ENCODE measurements at places on chromosomes 12 and 14.

DNA sequence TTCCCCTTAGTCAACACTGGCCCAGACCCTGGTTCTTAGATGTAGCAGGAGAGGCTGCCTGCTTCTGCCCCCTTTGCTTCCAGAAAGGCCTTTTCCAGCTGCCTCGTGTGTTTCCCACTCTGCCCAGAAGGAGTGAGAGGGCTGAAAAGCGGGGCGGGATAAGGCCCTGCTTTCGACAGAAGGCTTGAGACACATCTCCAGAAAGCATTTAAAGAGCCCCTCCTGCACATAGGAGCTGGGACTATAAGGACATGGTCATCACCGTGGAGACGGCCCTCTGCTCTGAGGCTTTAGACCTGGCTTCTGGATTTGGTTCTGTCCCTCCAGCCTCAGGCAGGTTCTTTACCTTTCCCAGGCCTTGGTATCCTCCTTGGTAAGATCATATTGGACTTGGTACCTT, 11.9 kb downstream of the CALM1 start:
- no peak for DNase-seq

GRCh38 chr12:100897240-100897639, 102.7 kb downstream of the ANO4 start:
- no peak for DNase-seq

- no peak for DNase-seq
Measured at GRCh38 chr12:5433845-5434646, 2.1 kb downstream of the NTF3 start.

DNA sequence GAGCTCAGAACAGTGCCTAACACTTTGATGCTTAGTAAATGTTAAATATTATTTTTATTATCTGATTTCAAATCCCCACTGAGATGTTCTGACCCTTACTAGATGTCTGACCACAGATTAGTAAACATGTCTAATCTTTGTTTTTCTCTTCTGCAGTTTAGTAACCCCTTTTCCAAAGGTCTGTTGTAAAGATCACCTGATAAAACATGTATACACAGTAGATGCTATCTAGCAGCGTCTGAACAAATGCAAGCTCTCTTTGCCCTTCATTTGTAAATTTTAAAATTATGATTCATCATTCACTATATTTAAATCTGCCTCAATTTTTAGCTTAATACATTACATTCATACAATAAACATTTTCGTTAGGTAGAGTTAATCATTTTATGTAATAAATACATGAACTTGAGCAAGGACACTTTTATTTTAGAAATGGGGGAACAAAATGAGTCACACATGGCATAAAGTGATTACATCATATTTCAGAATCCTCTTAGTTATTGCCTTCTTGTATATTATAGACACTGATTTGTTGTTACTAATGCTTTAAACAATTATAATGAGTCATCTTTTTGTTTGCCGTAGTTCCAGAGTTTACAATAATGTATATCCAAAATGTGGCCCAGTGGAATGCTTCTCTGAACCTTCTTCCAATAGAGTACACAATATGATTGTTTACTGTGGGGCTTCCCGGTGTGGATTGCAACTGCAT, 1.7 kb upstream of the OR4K5 start:
- DNase-seq: no peak

GRCh38 chr14:103984196-103984595, 41.9 kb upstream of the RD3L start:
- DNase-seq: no peak

DNA sequence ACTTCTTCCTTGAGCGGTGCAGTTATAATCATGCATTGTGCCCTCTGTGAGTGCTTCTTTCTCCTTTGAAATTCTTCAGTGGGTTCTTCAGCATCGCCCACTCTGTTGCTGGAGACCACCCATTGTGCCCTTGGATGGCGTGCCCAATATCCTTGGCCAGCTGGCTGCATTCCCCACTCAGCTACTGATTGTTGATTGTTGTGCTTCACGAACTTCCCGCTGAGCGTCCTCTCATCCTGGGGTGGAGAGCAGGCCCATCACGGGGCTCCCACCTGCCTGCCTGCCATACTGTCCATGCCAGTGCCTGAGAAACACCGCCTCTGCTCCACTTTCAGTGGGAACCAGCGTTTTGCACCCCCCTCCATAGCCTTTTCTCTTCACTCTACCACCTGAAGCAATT, 8.6 kb upstream of the SSTR1 start:
- no peak for DNase-seq

DNA sequence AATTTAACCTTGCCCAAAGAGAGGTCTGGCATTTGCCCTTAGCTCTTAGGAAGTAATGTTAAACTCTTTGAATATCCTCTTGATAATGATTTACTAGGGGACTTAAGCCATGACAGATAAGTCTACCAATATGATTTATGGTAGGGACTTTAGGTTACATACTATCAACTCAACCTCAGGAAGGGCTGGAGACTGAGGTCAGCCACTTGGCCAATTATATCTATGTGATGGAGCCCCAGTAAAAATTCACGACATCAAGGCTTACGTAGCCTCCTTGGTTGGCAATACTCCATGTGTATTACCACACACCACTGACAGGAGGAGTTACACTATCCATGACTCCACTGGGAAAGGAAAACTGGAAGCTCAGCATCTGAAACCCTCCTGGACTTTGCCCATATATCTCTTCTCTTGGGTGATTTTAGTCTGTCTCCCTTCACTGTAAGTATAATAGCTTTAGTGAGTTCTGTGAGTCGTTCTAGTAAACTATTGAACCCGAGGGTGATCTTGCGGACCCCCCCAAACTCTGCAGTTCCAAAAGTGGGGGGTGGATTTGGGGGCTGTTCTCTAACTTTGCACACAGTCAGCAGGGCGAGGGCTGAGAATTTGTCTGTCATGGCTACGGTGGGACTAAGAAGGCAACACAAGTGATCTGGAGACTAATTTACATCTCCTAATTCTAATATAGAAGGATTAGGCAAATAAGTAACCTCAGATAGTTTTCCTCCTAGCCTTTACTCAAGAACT, 62.3 kb downstream of the R3HDM2 start:
- DNase-seq: no peak

- no peak for DNase-seq
Measured at GRCh38 chr12:108335349-108336119, 3.6 kb downstream of the CMKLR1 start.

GRCh38 chr14:58078068-58078467, 73.9 kb downstream of the ARMH4 start:
- DNase-seq: no peak

DNA sequence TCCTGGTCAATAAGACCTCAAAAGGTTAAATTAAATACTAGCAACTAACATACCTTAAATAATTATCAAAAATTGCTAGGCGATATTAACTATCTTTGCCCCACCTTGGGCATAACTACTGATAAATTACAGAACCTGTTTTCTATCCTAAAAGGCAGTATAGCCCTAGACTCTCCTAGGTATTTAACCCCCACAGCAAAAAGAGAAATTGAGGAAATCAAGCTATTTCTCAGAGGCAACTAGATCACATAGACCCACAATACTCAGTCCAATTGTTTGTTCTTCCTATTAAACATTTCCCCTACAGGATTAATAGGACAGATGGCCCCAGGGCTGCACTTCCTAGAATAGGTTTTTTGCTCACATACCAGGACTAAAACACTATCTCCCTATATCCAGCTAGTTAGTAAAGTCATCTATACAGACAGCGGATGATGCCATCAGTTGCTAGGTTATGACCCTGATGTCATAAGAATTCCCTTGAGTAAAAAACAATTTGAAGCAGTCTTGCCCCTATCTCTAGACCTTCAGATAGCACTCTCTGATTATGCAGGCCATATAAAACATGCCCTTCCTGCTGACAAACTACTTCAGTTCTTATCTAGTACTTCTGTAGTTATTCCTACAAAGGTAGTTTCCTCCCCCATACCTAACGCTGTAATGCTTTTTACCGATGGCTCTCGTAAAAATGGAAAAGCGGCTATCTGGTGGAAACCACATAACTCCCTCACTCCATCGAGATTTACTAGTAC, 118.4 kb downstream of the PPHLN1 start:
- no peak for DNase-seq

DNA sequence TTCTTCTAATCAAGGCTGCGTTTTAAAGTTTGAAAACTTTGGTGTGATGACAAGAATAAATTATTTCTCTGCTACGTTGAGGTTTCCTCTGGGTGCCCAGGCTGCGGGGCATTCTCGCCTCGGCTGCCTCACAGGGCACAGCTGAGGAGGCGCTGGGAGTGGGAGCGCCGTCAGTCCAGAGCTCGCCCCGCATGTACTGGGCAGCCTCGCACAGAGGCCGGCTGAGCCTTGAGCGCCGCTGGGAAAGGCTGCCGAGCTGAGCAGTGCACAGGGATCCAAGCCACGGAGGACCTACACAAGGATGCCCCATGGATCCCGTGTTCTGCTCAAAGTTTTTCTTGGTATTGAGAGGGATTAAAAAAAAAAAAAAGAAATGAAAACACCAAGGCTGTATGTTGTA, 11.6 kb downstream of the RFX4 start:
- no peak for DNase-seq

GRCh38 chr14:50985124-50985858, 41.0 kb upstream of the PYGL start:
- no peak for DNase-seq

DNA sequence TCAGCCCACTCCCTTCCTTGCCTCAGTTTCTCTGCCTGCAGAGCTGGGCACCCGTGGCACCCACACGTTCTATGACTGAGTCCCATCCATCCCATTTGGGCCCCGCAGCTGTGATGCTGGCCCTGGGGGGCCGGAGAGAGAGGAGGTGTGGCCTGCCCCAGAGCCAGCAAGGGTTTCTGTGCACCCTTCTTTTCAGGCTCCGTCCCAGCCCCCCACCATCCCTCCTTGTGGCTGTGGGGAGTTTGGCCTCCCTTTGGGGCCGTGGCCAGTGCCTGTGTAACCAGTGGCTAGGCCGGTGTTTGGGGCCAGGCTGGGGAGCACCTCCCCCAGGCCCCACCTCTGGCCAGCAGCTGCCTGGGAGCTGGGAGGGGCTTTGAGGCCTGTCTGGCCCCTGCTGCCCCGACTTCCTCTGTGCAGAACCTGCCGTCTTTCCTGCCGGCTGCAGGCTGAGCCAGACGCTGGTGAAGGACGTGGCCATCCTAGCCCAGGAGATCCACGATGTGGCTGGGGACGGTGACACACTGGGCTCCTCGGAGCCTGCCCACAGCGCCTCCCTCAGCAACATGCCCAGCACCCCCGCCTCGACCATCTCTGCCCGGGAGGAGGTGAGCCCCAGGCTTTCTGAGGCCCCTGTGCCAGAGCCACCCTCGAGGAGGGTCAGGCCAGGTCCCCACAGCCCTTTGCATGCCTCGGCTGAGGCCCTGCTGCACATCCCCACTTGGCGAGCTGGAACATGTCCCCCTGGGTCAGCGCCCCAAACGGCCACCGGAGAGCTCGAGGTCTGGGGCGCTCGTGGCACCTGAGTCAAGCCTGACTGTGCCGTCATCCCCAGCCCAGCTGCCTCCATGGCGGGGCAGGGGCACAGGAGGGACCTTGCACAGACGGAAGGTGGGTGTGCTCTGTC, 27.7 kb downstream of the CEP170B start:
- DNase-seq: no peak

DNA sequence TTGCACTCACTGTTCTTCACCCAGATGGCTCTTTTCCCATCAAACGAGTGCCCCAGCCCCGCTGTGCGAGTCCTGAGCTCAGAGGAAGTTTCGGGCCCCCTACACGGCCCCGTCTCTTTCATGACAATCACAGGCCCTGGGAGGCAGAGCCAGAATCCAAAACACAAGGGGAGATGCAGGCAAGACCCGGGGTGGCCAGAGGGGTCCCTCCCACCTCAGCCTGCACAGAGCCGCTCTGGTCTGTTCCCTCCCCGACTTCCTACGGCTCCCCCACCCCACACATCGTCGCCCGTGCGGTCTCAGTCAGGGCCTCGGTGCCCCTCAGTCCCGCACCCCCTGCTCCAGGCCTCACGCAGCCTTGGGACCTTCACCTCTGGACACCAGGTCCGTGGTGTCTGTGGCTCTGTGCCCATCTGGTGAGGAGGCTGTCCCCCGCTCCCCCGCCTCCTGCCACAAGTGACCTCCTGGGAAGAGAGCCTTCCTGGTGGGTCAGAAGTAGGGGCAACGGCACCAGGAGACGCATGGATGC, 8.9 kb downstream of the GPR132 start:
- no peak for DNase-seq

DNA sequence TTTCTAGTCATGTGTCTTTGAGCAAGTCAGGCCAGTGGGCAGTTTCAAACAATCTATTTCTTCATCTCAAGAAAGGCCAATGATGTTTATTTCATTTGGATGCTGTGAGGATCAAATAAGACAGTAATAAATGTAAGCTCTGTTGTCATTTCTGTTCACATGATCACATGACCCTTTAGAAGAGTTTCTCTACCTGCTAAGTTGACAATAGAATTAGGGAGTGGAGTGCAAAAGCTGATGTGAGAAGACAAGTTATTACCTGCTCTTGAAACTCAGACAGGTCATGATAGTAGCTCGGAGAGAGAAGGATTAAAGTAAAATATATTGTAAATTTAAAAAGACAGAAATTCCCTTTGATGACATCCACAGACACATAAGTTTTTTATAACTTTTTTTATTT, 37.3 kb upstream of the DCN start:
- DNase-seq: no peak

DNA sequence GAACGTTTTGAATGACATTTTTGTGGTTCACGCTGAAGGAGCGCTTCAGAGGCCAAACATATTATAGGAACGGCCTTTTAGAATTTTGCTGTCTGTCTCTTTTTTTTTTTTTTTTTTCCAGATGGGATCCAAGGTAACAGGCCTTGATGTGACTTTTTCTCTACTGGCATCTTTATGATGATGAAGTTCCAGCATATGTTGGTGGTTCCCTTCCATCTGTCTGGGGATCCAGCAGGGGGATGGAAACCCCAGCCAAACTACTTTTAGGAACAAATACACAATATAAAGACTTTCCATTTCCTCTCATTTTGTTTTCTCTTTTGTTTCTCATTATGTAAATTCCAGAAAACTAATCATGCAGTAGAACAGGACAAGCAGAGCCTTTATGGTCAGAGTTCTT, 239.3 kb upstream of the PRICKLE1 start:
- DNase-seq: no peak

GRCh38 chr12:105748806-105749600, 389.8 kb downstream of the NUAK1 start:
- no peak for DNase-seq

DNA sequence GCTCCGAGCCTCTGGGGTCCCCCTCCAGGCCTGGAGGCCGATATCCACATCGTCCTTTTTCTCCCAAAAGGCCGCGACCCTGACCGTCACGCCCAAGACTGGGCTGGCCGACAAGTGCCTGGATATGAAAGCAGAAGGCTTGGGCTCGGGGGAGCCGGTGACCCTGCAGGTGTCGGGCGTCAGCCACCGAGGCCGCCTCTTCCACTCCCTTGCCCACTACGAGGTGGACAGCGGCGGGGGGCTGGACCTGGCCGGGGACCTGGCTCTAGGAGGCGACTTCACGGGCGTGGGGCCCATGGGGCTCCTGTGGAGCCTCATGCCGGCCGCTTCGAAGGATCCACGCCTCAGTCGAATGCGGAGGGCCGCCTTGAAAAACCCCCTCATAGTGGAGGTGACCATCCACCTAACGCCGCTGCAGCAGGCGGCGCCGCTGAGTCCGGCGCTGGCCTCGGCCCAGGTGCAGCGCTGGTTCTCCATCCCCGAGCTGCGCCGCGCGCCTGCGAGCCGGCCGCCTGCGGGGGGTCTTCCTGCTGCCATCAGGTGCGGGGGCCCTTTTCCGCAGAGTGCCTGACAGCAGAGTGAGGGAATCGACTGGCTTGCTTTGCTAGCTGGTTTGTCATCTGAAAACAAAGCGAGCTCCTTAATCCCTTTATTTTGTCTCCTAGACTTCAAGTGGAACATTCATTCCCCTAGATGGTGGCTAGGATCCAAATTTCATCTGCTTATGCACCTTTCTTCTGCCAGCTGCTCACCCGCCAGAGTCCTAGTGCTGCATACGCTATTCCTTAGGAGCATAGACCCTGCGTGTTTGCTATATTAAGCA, 10.6 kb upstream of the DNAL1 start:
- peak; percentile 38 for DNase-seq

GRCh38 chr14:35331605-35332516, 39.7 kb downstream of the PSMA6 start:
- DNase-seq: no peak

Data from NCI-H774 (cell line).